ENCODE measurements at places on chromosomes 4 and X.

GRCh38 chrX:27915617-27916016, 65.6 kb downstream of the DCAF8L1 start:
- DNase-seq: no peak

DNA sequence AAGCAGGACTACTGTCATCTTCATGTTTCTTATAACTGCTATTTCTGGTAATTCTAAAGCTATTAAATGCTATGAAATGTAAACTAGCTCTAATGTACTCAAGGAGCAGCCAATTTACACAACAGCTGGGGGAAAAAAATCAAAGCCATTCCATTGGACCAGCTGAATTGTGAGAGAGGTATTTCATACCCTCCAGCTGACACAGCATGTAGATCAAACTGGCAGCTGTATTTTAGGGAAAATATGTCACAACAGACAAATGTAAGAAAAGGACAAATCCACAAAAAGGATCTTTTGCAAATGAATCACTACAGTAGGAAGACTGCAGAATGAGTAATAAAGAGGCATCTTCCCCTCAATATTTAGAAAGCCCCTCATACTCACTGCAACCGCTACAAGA, 65.2 kb upstream of the FAM47B start:
- no peak for DNase-seq

GRCh38 chr4:81042578-81043365, 12.3 kb downstream of the BMP3 start:
- DNase-seq: no peak

DNA sequence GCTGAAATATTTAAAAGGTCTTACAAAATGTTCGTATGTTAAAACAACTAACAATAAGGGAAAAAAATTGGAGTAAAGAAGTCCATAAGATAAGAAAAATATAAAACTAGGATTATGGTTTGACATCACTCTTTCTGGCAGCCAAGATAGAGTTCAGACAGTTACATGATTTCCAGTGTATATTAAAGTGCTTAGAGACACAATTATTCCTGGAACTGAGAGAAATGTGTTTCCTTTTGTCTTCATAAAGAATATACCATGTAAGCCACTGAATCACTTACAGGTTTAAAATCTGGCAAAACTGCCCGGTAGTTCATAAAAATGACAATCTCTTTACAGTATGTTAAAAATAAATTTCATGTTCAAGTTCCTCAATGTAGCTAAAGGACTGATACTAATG, 538.7 kb upstream of the ATOH1 start:
- DNase-seq: no peak

DNA sequence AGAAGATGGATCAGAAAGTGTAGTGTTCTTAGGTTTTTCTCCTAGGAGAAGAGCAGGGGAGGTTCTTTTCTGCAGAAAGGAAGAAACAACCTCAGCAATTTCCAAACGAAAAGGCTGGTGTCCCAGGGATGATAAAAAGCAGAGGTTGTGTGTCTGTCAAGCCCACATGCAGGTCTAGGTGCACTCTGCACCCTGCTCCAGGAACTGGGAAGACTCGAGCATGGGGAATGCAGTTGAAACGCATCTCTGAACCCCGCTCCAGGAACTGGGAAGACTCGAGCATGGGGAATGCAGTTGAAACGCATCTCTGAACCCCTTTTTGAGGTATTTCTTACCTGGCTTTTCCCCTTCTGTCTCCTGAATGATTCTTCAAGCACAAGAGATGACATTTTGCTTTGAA, 171.2 kb downstream of the LDB2 start:
- no peak for DNase-seq

DNA sequence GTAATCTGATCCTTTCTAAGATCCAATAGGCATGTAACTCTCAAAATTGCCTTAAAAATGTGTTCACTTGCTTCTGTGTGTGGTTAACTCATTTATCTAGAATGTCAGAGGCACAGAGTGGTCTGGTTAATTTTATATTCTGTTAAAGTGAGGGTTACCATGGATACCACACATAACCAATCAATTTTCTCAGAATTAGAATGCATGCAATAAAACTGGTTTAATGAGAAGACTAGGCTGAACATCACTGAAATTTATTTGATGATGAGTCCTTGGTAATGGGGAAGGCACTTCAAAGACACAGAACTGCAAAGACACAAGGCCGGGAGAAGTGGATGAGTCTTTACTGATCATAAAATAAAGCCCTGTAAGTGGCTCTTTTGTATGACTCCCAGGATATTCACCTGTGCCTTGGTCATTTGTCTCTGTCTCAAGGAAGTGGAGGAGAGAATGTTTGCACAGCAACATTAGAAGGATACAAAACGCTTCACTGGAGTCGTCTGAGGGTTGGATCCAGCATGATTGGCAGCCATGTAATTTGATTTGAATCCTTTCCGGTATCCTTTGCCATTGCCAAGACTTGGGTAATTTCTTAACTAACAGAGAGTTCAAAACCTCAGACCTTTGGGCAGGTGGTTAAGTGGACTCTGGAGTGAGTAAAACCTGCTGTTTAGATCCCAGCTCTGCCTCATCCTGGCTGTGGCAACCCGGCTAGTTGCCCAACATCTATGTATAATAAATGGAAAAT, 94.0 kb upstream of the RBPJ start:
- no peak for DNase-seq

DNA sequence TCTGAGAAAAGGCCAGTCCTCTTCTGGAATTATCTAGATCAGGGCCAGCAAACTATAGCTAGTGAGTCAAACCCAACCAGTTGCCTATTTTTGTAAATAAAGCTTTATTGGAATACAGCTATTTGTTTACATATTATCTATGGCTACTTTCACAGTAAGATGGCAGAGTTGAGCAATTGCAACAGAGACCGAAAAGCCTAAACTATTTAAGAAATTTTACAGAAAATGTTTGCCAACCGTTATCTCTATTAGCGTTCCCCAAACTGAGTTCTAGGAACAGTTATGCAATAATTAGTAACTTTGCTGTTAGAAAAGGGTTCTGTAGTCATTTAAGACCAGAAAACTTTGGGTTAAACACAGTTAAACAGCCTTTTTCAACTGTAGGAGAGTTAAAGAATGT, 10.5 kb downstream of the TEX13B start:
- no peak for DNase-seq

DNA sequence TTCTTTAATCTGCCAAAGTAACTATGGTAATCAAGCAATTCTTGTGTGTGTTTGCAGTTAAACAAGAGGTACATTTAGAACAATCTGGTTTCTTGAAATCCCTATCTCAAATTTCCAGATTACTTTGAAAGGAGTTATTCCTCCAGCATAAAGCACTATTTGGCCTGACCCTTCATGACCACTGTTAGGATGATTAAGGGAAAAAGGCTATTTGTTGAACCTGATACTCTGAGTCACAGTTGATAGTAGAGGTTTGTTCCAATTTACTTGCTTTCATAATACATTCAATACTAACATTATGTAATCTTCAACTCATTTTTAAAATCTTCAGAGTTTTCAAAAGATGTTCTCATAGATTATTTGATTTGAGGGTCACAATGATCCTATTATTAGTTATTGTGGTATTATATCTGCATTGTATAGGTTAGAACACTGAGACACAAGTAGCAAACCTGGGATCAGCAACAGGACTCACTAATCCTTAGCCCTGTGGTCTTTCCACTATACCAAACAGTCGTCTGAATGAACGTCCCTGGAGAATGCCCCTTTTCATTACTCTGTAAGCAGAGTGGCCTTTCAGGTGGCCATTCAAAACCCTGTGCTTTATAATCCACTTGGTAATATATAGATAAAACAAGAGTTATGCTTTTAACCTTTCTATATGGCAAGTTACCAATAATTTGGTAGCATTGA, 8.1 kb upstream of the NDST4 start:
- DNase-seq: no peak

DNA sequence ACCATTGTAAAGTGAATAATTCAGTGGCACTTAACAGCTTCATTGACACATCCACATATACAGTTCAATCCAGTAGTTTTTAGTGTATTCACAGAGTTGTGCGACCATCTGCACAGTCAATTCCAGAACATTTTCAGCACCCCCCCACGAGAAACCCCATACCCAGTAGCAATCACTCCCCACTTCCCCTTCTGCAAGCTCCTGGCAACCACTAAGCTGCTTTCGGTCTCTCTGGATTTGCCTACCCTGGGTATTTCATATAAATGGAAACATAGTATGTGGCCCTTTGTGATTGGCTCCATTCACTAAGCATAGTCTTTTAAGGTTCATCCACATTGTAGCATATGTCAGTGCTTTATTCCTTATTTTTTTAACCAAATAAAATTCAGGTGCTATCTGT, 10.0 kb downstream of the MSL3 start:
- no peak for DNase-seq

- DNase-seq: no peak
Measured at GRCh38 chr4:8050555-8051206, 107.9 kb downstream of the ABLIM2 start.

- no peak for DNase-seq
Measured at GRCh38 chr4:168852387-168852786, 157.7 kb downstream of the CBR4 start.

DNA sequence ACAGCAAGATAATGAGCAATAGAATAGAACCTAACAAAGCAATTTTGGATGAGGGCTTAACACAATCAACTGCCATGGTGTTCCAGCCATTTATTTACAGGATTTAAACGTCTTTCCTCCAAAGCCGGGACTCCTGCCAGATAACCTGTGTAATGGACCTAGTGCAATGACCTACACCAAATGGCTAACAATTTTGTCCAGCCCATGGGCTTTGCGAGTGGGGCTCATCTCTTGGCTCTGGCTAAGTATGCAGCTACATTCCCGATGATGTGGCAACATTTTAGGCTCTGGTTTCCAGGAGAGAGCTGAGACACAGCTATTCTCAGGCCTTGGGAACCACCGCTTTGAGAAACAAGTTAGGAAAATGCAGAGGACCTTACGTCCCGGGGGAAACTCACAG, 822.3 kb upstream of the FTHL17 start:
- no peak for DNase-seq

GRCh38 chrX:30151964-30152363, 63.4 kb upstream of the MAGEB2 start:
- DNase-seq: no peak

DNA sequence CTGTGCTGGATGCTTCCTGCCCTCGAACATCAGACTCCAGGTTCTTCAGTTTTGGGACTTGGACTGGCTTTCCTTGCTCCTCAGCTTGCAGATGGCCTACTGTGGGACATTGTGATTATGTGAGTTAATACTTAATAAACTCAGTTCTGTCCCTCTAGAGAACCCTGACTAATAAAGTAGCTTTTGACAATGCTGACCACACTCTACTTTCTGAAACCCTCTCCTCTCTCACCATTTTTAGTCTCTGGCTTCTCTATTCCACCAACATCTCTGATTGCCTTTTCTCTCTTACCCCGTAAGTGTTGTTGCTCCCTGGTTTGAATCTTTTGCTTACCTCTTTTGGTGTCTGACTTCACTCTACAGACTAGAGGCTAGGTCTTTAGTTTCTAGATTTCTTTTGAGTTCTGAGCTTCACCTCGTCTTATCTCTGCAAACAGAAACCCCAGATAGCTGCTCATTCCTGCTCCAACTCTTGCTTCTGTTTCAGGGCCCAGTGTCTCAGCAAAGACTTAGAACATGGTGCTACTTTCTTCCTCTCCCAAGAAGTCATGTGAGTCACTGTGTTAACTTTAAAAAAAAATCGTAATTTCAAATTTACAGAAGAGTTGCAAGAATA, 11.4 kb downstream of the TMSB4X start:
- DNase-seq: no peak

- no peak for DNase-seq
Measured at GRCh38 chrX:45196701-45197100, 4.0 kb downstream of the DIPK2B start.

DNA sequence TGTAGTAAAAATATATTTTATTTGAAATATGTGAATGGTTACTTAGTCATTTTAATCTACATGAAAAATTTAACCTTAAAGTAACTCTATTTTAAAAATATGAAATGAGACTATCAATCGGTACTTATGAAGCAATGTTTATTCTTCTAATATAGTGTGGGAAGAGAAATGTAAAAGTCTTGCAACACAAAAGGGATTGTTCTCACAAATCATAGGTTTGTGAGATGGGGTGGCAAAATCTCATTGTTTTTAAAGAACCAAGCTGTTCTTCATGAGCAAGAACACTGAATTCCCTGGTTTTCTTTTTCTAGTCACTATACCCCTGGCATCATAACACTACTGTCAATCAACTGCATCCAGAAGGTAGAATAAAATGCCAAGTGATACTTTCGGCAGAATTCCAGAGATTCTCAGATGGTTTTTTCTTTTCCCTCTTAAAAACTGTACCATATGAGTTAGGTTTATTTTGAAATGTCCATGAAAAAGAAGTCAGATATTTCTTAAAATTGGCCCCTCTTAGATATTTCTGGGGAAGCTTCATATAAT, 52.2 kb downstream of the SNCA start:
- DNase-seq: no peak

- no peak for DNase-seq
Measured at GRCh38 chrX:40209951-40210617, 112.3 kb upstream of the BCOR start.

- peak; percentile 65 for DNase-seq
Measured at GRCh38 chr4:148447681-148448080, 5.5 kb upstream of the NR3C2 start.

DNA sequence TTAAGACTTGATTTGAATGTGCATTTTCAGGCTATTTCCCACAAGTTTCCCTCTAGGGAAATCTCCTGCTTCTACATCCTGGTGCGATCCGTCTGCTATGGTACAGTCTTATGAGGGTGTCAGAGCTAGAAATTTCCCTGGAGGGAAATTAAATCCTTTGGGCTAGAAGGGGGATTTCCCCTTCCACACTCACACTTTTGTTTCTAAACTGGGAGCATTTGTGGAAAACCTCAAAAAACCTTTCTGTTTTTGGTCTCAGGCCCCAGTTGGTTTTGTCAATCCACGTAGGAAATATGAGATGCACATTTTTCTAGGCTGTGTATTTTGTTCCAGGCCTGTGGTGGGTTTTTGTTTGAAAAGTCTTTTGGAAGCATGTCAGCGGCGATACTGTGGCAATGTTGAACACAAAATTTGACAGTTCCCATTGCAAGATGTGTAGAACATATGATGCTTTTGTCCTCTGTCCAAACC, 17.8 kb downstream of the HMGB3 start:
- no peak for DNase-seq

DNA sequence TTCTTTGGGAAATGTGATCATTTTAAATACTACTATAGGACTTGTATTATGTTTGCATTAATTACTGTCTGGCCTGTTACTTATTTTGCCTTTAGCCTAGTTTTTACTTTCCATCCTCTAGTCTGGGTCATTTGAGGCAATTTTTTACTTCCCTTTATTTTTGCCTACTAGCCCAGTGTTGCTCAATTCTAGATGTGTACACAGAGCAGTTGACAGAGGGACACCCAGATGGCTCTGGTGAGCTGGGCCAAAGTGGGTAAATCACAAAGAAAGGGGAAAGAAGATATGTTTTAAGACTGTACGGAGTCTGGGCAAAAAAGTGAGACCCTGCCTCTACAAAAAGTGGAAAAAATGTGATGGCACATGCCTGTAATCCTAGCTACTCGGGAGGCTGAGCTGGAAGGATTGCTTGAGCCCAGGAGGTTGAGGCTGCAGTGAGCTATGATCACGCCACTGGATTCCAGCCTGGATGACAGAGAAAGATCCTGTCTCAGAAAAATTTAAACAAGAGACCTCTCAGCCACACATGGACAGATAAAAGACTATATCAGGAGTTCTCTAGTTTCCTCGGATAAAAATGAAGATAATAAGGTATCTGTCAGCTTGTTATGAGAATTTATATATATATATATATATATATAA, 35.7 kb downstream of the APOO start:
- no peak for DNase-seq
